Activated B cell treated with CpG ODN at 0.5 μM for 24 hours (primary cell): ENCODE measurements at places on chromosomes 5 and 9. TPM values are rescaled to one million over a fixed set of nuclear protein-coding genes. Genes with fewer than 3 reads are reported as not detected.

Gene CCL21
- total RNA-seq, result not detected in 2 replicates

Gene SEMA4D
- 68.0 and 79.7 TPM in 2 replicates for total RNA-seq

Gene MARVELD2
- 1.2 and 1.6 TPM in 2 replicates for total RNA-seq

Gene C9orf50
- not detected in 2 replicates for total RNA-seq

Gene JAKMIP2
- 2.0 and 3.1 TPM in 2 replicates for total RNA-seq

Gene MEIKIN
- total RNA-seq, result not detected in 2 replicates

Gene SMIM3
- total RNA-seq, result 0.22 TPM in 1 of 2 replicates, not detected in the other

Gene POU5F2
- 2.1 and 2.9 TPM in 2 replicates for total RNA-seq

Gene PRLR
- 2.3 and 3.7 TPM in 2 replicates for total RNA-seq

Gene SOHLH1
- not detected in 2 replicates for total RNA-seq

Gene PLCXD3
- total RNA-seq, result not detected in 2 replicates

Gene CBY3
- not detected in 2 replicates for total RNA-seq

Gene NOTCH1
- total RNA-seq, result 24.9 and 26.6 TPM in 2 replicates

Gene ANKRD18B
- total RNA-seq, result not detected in 2 replicates

Gene PCDHGB6
- total RNA-seq, result 1.2 and 1.6 TPM in 2 replicates

Gene UGCG
- 103 and 111 TPM in 2 replicates for total RNA-seq

Gene LRRC19
- not detected in 2 replicates for total RNA-seq
